Tracheal epithelial cell (primary cell): ENCODE measurements at places on chromosomes 3 and 15. TPM values are rescaled to one million over a fixed set of nuclear protein-coding genes. Genes with fewer than 3 reads are reported as not detected.

Gene FXR1
- total RNA-seq = 89.6 and 89.9 TPM in 2 replicates

Gene TMEM40
- 18.8 and 21.4 TPM in 2 replicates for total RNA-seq

Gene REC114
- not detected in 2 replicates for total RNA-seq

Gene SI
- not detected in 2 replicates for total RNA-seq

Gene ITPR1
- 9.6 and 16.8 TPM in 2 replicates for total RNA-seq

Gene MOBP
- not detected in 2 replicates for total RNA-seq

Gene PTX3
- 0.85 and 5.8 TPM in 2 replicates for total RNA-seq

Gene PP2D1
- total RNA-seq = not detected in 2 replicates

Gene PGBD4
- total RNA-seq = 1.2 and 1.5 TPM in 2 replicates

Gene GNAT1
- 0.43 TPM in 1 of 2 replicates, not detected in the other for total RNA-seq

Gene RLBP1
- 0.96 TPM in 1 of 2 replicates, not detected in the other for total RNA-seq

Gene AADACL2
- total RNA-seq = not detected in 2 replicates

Gene PLSCR1
- 59.9 and 60.5 TPM in 2 replicates for total RNA-seq

Gene BLM
- 0.85 and 1.2 TPM in 2 replicates for total RNA-seq

Gene ASB14
- not detected in 2 replicates for total RNA-seq

Gene GOLGA8Q
- 0.64 TPM in 1 of 2 replicates, not detected in the other for total RNA-seq

Gene CPN2
- not detected in 2 replicates for total RNA-seq

Gene ANKUB1
- 1.3 and 1.4 TPM in 2 replicates for total RNA-seq

Gene KIF15
- total RNA-seq = 0.85 and 2.4 TPM in 2 replicates

Gene USP13
- 1.9 and 2.4 TPM in 2 replicates for total RNA-seq

Gene SNX22
- under 0.01 and 0.21 TPM in 2 replicates for total RNA-seq

Gene KY
- not detected in 2 replicates for total RNA-seq

Gene NMNAT3
- 3.9 and 11.3 TPM in 2 replicates for total RNA-seq

Gene C3orf20
- total RNA-seq = not detected in 2 replicates

Gene GOLGA6B
- not detected in 2 replicates for total RNA-seq

Gene DUOXA2
- total RNA-seq = not detected in 2 replicates

Gene GABRB3
- 0.48 and 2.6 TPM in 2 replicates for total RNA-seq

Gene STX19
- 0.72 and 1.3 TPM in 2 replicates for total RNA-seq

Gene LYSMD2
- 9.6 and 13.9 TPM in 2 replicates for total RNA-seq

Gene SLC9C1
- under 0.01 and 0.43 TPM in 2 replicates for total RNA-seq

Gene GOLGA8T
- total RNA-seq = not detected in 2 replicates

Gene DPPA4
- total RNA-seq = not detected in 2 replicates

Gene DZIP1L
- total RNA-seq = 0.96 and 1.7 TPM in 2 replicates

Gene KNG1
- total RNA-seq = not detected in 2 replicates

Gene HRG
- total RNA-seq = not detected in 2 replicates

Gene ZNF660
- 1.4 TPM in 1 of 2 replicates, not detected in the other for total RNA-seq

Gene APOD
- 3.1 and 10.4 TPM in 2 replicates for total RNA-seq

Gene TTLL3
- total RNA-seq = 6.0 and 10.6 TPM in 2 replicates

Gene DNAH1
- total RNA-seq = 0.85 and 0.96 TPM in 2 replicates

Gene GOLGA8O
- total RNA-seq = 0.48 TPM in 1 of 2 replicates, not detected in the other
